ENCODE measurements at places on chromosomes 12 and 14. TPM values are rescaled to one million over a fixed set of nuclear protein-coding genes. Genes with fewer than 3 reads are reported as not detected.
A peak's percentile ranks its signal among the peaks of the same experiment; 100 is the strongest.

GRCh38 chr12:17062267-17063036 is 456.5 kb upstream of the LMO3 start:
- H3K4me1 ChIP-seq, result no peaks in the 10 kb centered on the region
- no peaks in the 10 kb centered on the region for H3K36me3 ChIP-seq
- no peaks in the 10 kb centered on the region for H3K27me3 ChIP-seq
- H3K4me3 ChIP-seq, result no peak overlapping the region
- no peak for DNase-seq

DNA sequence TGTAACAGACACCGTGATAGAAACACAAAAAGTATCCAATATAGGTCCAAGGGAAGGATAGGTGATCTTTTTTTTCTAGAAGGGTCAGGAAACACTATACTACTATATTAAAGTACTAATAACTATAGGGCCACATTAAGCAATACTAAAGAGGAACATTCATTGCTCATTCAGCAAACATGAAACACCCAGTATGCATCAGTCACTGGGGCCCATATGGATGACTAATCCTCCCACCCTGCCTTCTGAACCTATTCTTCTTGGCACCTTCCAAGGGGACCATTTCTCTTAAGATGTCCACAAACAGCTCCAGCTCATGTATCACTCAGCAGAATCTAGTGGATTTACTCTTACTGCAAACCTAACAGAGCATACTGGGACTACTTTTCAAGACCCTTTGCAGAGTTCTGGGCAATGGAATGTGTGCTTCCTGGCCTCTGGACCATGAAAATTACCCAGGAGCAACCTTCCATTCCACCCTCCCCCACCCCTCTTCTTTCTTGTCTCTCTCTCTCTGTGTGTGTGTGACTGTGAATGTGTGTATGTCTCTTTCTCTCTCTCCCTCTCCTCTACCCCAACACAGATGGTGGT is 187.9 kb downstream of the EPS8 start:
- no peaks in the 10 kb centered on the region for H3K27me3 ChIP-seq
- H3K27ac ChIP-seq, result no peak overlapping the region
- H3K4me3 ChIP-seq, result no peak overlapping the region
- no peaks in the 10 kb centered on the region for H3K4me1 ChIP-seq
- H3K36me3 ChIP-seq, result no peaks in the 10 kb centered on the region
- DNase-seq, result no peak

TROAP gene
- 7.4 TPM for total RNA-seq

- H3K27ac ChIP-seq, result no peak overlapping the region
- H3K4me1 ChIP-seq, result peaks cover 7% of the 10 kb centered on the region
- H3K36me3 ChIP-seq, result no peaks in the 10 kb centered on the region
- H3K27me3 ChIP-seq, result peaks cover 75% of the 10 kb centered on the region
- no peak overlapping the region for H3K4me3 ChIP-seq
These were observed 8.5 kb upstream of the RFLNA start for GRCh38 chr12:124286414-124286813.

- H3K27me3 ChIP-seq, result peaks cover 42% of the 10 kb centered on the region
- H3K27ac ChIP-seq, result no peak overlapping the region
- no peak for DNase-seq
- no peaks in the 10 kb centered on the region for H3K36me3 ChIP-seq
These were observed 118.7 kb downstream of the KSR2 start for GRCh38 chr12:117850048-117850447.

DNA sequence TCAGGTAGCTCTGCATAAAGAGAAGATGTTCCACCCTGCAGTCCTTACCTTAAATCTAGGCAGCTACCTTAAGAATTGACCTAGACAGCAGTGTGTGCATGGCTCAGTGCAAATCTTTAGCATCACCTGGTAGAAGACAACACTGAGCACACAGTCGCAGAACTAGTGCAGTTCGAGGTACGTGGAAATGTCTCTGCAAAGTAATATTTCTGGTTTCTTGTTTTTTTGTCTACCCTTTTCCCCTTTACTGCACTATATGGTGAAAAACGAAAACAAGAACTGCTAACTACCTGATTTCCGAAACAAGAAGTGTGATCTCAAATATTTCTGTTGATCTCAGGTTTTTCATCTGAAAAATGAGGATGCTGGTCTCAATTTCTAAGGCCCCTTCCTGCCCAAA is 82.5 kb downstream of the ETV6 start:
- H3K4me3 ChIP-seq, result no peak overlapping the region
- no peaks in the 10 kb centered on the region for H3K27me3 ChIP-seq
- DNase-seq, result no peak
- peak overlapping the region; percentile 66 for H3K27ac ChIP-seq
- no peaks in the 10 kb centered on the region for H3K36me3 ChIP-seq

OLR1 gene
- total RNA-seq, result not detected

GRCh38 chr14:76320486-76320885 is 55.5 kb upstream of the ESRRB start:
- H3K27ac ChIP-seq, result no peak overlapping the region
- H3K4me3 ChIP-seq, result no peak overlapping the region
- no peak for DNase-seq
- no peaks in the 10 kb centered on the region for H3K4me1 ChIP-seq

DNA sequence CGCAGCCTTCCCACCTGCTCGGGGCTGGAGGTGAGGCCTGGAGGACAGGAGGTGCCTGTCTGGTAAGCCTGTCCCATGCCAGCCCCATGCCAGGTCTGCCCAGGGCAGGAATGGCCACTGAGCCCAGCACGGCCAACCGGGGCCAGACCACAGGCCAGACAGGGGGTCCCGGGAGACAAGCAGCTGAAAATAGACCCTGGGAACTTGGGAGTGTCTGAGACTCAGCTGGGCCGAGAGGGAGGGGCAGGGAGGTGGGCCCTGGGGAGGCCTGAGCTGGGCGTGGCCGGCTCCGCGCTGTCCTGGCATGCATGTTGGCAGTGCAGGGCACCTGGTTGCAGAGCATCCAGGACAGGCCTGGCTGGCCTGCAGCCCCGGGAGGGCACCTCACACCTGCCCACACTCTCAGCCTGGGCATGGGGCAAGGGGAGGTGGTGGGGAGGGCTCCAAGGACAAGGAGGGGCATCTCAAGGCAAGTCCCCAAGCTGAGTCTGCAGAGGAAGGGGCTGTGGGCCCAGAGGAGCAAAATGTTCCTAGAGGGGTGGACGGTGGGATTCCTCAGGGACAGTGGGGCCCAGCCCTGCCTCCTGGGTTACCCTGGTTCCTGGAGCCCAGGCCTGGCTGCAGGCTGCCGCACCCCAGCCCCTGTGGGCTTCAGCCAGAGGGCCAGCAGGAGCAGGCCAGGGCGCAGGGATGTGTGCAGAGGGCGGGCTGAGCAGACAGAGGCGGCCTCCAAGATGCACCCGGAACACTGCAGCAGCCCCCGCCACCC is 3.2 kb upstream of the CRIP1 start:
- peaks cover 14% of the 10 kb centered on the region for H3K36me3 ChIP-seq
- H3K27me3 ChIP-seq, result peaks cover 30% of the 10 kb centered on the region
- H3K27ac ChIP-seq, result peak overlapping the region; percentile 90

GALNT9 gene
- total RNA-seq, result not detected

C14orf132 gene
- 4.7 TPM for total RNA-seq

Measured in esophagus squamous epithelium (tissue), 5 donors.